ENCODE measurements at places on chromosomes 7 and 10.

DNA sequence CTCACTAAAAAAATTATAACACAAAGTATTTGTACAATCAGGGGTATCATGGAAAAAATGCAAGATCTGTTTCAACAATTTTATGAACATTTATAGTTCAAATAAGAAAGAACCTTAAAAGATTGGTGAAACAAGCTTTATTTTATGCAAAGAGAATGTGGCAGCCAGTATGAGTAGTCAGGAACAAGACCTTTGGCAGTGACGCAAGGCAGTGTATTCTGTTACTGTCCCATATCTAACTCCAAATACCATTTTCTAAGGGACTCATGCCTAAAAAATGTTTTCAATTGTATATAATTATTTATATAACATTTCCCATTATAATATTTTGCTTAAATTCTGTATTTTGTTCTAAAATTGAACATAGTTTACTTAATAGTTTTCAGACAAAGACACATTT lies 19.1 kb upstream of the FAM53B start:
- DNase-seq, result no peak

GRCh38 chr7:83413831-83414230 lies 235.1 kb downstream of the SEMA3E start:
- DNase-seq, result no peak

DNA sequence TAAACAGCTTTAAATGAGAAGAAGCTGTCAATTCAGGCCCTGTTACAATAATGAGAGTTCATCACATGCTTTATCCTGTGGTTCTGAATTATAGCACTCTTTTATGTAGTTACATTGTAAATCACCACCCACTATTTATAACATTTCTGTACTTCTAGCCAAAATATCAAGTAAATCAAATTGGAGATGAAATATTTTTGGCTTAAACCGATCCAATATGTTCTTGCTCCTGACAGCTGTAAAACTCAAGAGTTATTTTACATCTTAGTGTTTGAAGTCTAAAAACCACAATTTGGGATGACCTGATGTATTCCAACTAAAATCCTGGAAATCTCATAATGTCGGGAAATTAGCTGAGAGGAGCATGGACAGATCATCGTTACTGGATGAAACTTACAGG lies 371.2 kb upstream of the LRRN3 start:
- DNase-seq, result no peak

DNA sequence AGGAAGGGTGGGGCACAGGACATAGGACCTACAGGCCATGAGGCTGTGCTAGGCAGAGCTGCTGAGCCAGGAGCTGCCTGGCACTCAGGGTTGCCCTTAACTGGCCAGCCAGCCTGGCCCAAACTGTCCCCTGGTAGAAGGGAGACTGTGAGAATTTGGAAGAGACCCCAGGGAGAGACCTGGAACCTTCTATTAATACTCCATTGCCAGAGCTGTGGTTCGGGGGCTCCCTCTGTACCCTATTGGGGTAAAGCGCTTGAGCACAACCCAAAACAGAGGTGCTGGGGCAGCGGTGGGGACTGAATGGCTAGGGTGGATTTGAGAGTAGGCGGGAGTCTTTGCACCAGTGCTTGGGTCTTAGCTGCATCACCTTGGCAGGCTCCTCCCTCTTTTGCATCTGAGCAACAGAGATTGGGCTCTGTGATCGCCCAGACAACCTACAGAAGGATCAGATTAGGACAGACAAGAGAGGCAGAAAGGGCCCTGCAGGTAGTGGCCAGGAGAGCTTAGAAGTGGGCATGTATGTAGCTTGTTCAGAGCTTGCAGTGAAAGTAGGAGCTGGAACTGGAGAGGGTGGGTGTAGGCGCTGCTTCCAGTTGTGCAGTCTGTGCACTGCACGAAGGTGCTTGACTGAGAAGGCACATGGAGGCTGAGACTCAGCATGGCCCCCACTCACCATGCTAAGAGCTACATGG lies 53.3 kb downstream of the ADCYAP1R1 start:
- DNase-seq, result no peak
